Fibroblast of lung (primary cell): ENCODE measurements at places on chromosomes 2 and 18. TPM values are rescaled to one million over a fixed set of nuclear protein-coding genes. Genes with fewer than 3 reads are reported as not detected.

DNA sequence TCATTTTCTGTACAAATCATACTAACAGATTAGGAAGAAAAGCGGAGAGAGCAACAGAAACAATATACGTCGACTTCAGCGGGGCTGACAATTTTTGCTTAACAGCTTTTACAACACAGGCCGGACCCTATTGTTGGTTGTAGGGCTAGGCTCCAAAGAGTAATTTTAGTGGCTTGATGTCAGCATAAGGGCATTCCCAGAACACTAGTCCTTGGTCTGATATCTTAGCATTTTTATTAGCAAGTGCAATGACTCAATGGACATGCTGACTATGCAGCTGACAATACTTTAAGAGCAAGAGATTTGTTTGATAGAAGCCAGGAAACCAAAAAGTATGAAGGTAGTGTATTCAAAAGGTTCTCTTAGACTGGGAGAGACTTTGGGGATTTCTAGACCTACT lies 209.9 kb downstream of the LNPK start:
- H3K4me1 ChIP-seq: no peaks in the 10 kb centered on the region
- H3K4me3 ChIP-seq: no peak overlapping the region
- H3K36me3 ChIP-seq: no peaks in the 10 kb centered on the region
- no peaks in the 10 kb centered on the region for H3K27me3 ChIP-seq
- no peak overlapping the region for H3K27ac ChIP-seq

DNA sequence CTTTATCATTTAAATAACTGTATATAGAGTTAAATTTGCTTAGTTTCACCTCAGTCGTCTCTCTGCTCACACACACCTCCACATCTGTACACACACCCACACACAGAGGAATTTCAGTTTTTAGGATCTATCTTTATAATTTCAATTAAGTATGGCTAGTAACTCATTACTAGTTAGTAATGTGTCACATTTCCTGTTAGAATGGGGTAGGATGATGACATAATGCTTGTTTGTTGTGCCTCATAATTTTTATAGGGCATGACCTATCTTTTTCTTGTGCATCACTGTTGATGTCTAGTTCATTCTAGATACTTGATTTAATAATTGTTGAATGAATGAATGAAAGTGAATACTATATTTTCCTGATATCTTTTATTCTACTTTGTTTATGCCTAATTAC lies 108.6 kb downstream of the AGPS start:
- no peaks in the 10 kb centered on the region for H3K36me3 ChIP-seq
- no peak overlapping the region for H3K4me3 ChIP-seq
- H3K4me1 ChIP-seq: no peaks in the 10 kb centered on the region
- H3K27me3 ChIP-seq: no peaks in the 10 kb centered on the region
- H3K27ac ChIP-seq: no peak overlapping the region

GRCh38 chr2:136248242-136248641 lies 130.3 kb upstream of the CXCR4 start:
- H3K4me3 ChIP-seq: no peak overlapping the region
- H3K36me3 ChIP-seq: no peaks in the 10 kb centered on the region
- DNase-seq: peak; percentile 83
- H3K27me3 ChIP-seq: no peaks in the 10 kb centered on the region

Gene SOX11
- polyA plus RNA-seq: 1.2 and 1.5 TPM in 2 replicates

Gene CYP20A1
- 25.5 and 35.9 TPM in 2 replicates for polyA plus RNA-seq

Gene PREB
- 42.9 and 48.5 TPM in 2 replicates for polyA plus RNA-seq
